ENCODE measurements at places on chromosomes 2 and 18.
A peak's percentile ranks its signal among the peaks of the same experiment; 100 is the strongest.

GRCh38 chr2:226524381-226524843, 275.2 kb downstream of the IRS1 start:
- peak; percentile 24 for DNase-seq

GRCh38 chr2:191678437-191679100, 633 bp downstream of the NABP1 start:
- peak; percentile 85 for DNase-seq

GRCh38 chr2:98177286-98177685, 90.3 kb downstream of the VWA3B start:
- no peak for DNase-seq

DNA sequence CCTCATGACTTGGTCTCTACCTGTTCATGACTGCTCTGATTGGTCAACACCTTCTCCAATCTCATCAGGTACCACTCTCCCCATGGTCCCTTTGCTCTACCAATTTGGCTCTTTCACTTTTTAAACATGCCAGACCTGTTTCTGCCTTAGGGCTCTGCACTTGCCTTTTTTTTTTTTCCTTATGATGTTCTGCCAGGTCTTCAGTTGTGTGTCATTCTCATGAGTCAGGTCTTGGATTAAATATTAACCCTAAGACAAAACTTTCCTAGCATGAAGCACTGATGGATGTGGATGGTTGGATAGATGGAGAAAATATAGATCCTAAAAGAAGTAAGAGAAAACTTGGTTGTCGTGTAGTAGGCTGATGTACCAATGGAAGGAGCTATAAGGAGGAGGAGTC, 219.3 kb downstream of the TTC32 start:
- no peak for DNase-seq

- no peak for DNase-seq
These were observed 666.8 kb downstream of the NR4A2 start for GRCh38 chr2:155665704-155666103.

DNA sequence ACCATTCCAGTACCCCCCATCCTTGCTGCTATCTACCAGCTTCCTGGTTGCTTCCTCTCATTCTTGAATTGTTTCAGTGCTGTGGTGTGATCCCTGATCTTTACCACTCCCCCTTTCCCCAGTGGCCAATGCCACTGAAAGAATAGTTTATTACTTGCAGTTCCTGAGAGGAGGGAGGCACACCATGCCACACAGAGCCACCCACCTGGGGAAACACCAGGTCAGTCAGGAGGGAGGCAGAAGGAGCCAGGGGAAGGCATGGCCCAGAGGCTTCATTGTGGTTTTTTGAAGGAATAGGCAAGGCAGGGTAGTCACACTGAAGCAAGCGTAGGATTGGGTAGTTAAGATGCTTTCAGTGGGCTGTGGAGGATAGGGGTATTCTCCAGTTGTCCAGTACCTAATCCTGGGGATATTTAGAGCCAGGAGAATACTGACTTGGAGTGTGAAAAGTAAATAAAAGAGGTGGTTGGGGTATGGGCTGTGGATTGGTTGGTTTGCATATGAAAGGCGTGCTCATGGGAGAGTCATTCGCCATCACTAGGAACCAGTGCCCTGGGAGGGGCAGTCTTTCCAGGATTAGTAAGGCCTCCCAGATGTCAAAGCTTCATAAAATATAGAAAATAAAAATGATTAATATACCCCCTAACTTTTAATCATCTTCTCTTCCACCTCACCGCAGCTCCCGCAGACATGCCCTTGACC, 6.7 kb upstream of the TMEM177 start:
- no peak for DNase-seq

GRCh38 chr2:112602917-112603316, 18.5 kb downstream of the CHCHD5 start:
- DNase-seq = no peak

- DNase-seq = no peak
These were observed 35.8 kb downstream of the ANXA4 start for GRCh38 chr2:69777786-69778105.

DNA sequence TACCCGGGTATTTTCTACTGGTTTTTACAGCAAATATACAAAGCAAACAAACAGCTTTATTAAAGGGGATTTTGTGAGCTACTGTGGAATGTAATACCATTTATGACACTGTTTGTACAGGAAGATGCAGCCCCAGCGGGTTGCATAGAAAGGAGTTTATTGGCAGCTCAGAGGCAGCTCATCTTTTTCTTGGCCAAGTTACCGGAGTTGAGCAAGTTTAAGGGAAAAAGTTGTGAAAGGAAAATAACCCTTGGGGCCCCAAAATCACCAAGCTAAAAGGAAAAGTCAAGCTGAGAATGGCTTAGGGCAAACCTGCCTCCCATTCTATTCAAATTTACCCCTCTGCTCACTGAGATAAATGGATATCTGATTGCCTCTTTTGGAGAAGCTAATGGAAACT, 60.8 kb downstream of the MOB4 start:
- no peak for DNase-seq

DNA sequence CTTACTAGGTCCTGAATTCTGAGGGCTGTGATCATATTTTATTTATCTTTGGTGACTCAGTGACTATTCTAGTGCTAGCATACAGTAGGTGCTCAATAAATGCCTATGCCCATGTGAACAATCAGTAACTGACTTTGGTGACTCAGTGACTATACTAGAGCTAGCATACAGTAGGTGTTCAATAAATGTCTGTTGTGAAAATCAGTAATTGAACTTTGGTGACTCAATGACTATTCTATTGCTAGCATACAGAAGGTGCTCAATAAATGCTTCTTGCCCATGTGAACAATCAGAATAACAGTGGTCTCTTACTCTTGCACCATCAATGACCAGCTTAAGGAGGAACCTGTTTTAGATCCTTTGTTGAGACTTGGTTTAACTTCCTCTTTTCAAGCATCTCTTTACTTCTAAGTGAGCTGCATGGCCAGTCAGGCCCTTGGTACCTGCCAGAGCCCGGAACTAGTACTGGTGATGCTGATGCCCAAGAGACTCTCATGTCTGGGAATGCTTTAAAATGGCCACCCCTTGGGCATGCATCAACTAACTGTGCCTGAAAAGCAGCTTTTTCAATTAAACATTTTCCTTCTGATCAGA, 214.9 kb upstream of the SPRED2 start:
- DNase-seq = no peak

- no peak for DNase-seq
These were observed 76.8 kb downstream of the CEP192 start for GRCh38 chr18:13067966-13068365.

DNA sequence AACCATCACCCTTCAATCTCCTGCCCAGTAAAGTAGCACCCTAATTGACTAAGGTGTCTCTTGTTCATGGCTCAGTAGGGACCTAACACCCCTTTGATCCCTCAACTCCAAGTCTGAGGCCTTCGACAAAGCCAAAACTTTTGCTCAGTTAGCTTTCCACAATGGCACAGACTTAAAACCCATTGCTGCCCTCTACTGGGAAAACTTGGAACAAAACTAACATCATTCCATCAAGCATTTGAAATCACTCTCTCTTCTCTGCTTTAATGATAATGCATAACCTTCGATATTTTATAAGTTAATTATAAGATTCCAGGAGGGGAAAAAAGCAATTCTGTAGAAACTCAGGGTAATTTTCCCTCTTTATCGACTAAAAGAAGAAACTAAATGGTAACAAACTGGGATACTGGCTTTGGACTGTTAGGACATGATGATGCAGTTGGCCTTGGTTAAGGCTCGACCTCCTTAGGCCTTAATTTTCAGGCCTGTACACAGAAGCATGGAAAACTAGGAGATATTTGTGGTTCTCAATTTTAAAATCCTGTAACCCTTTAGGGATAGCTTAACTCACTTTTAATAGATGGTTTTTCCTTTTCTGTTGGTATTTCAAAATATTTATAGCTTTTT, 127.8 kb downstream of the STK39 start:
- DNase-seq = peak; percentile 45

DNA sequence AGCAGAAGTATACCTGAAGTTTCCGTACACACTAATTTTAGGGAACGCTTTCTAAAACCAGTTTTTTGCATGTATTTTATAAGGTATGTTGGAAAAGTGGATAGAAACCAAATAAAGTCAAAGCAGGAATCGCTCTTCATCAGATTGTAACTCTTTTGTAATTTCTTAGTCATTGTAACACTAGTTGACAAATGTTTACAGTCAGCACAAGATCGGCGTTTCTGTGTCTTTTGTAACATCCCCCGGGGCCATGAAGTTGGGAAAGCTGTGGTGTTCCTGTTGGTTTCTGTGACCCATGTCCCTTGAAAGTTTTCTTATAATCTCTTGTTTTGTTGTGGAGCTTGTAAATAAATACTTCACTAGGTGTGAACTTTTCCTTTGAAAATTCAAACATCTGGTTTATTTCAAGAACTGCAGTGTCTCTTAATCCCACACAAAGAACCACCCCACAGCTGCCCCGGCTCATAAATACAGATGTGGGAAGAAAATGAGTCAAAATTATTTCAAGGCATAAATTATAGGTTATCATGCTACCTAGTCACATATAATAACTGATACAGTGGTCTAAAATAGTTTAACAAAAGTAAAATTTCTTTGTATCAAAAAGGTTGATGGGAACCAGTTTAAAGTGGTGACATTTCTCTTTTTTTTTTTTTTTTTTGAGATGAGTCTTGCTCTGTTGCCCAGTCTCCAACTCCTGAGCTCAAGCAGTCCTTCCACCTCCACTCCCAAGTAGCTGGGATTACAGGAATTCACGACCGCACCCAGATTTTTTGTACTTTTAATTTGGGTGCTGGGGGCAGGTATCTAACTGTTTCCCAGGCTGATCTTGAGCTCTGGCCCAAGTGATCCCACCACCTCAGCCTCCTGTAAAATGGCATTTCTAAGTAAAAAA, 751 bp upstream of the NMI start:
- DNase-seq = peak; percentile 13

DNA sequence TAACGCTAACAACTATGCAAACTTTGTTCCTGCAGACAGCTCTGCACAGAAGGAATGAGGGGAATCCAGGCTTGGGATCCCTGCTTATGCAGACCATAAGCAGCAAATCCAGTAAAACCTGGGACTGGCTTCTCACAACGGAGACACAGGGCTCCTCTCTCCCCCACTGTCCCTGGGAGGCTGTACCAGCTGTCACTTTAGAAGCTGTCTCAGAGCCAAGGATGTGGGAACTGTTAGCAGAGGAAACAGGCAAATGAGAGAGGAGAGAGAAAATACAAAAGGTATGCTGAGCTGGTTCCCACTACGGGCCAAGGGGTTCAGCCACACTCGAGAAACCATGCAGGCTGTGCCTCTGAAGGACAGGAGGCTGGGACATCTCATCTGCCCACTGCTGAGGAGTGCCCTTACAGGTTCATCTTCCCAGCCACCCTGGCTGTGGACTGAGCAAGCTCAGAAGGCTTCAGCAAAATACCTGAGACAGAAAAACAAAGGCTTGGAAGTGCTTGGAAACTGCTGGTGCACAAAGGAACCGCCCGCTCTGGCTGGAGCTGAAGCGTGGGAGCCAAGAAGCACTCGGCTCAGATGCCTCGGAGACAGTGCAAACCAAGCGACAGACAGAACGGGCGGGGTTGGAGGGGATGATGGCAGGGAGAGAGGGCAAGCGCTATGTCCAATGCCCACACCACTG, 72.5 kb downstream of the FAM210A start:
- DNase-seq = peak; percentile 4

- DNase-seq = no peak
These were observed 124.8 kb downstream of the PXDN start for GRCh38 chr2:1619556-1619955.

DNA sequence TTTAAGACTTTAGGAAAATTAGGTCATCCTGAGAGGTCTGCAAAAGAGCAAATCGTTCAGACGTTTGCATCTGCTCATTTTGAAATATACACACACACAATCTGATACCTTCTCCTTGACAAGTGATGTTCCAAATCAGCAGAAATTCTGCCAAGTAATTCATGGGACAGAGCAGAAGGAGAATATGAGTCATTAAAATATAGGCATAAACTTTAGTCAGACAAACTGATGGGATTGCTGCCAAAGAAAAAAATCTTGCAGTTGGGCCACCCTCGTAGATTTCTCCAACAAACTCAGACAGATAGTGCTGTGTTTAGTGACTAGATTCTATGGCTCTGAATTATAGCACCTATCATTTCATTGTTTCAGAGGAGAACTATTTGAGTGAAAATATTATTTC, 336.3 kb downstream of the NYAP2 start:
- DNase-seq = peak; percentile 77

- no peak for DNase-seq
These were observed 44.4 kb downstream of the EXOC6B start for GRCh38 chr2:72781480-72781879.

GRCh38 chr2:191910518-191910917, 63.6 kb upstream of the CAVIN2 start:
- no peak for DNase-seq

DNA sequence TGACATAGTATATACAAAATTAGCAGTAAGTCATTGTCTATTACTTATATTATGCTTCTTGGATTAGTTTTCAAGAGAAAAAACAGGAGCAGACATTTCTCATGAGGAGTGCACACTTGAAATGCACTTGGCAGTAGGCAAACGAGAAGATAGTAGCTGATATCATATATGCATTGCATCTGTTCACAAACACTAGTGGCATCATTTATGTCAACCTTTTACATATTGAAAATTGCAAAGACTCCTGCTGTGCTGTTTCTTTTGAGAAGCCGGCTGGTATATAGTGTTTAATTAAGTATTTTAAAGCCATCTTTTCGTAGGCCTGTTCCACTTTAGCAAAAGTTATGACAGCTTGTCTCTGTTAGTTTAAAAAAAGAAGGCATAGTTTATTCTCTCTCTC, 58.4 kb upstream of the SLC8A1 start:
- no peak for DNase-seq

- DNase-seq = no peak
These were observed 236.2 kb downstream of the GLI2 start for GRCh38 chr2:120971866-120972265.
